ENCODE measurements at places on chromosomes 5 and 9. TPM values are rescaled to one million over a fixed set of nuclear protein-coding genes. Genes with fewer than 3 reads are reported as not detected.

Gene MAML1
- polyA plus RNA-seq = 46.0 TPM

Gene MTREX
- 76.9 TPM for polyA plus RNA-seq

Gene HINT1
- polyA plus RNA-seq = 407 TPM

Gene SPATA31E1
- not detected for polyA plus RNA-seq

Gene PAEP
- polyA plus RNA-seq = not detected

All from left renal pelvis (tissue), 4 donors.